ENCODE measurements at places on chromosomes 1 and 21. TPM values are rescaled to one million over a fixed set of nuclear protein-coding genes. Genes with fewer than 3 reads are reported as not detected.

- DNase-seq: no peak
Observed at GRCh38 chr1:48858200-48858920, 81.7 kb upstream of the BEND5 start.

GRCh38 chr1:76084029-76084627 lies 9.6 kb downstream of the ST6GALNAC3 start:
- no peak for DNase-seq

DNA sequence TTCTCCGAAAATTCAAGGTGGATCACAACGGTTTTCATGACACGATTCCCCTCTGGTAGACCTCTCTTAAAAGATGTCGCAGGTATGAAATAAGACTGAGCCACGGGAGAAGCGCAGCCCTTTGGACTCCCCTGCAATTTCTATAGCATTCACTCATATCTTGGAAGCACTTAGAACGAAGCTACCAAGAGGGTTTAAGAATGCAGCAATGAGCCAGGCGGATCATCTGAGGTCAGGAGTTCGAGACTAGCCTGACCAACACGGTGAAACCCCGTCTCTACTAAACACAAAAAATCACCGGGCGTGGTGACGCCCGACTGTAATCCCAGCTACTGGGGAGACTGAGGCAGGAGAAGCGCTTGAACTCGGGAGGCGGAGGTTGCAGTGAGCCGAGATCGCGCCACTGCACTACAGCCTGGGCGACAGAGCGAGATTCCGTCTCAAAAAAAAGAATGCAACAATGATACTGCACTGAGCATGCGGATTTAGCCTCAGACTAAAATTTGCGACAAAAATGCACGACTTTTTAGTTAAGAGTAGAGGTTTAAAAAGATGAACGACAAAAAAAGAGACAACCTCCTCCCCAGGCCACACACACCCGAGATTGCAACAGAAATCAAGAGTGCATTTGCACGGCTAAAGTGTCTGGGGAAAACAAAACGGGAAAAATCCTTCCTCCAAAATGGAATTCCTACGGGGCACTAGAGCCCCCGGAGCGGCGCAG lies 743 bp downstream of the TOMM20 start:
- no peak for DNase-seq

Gene AK5
- not detected for total RNA-seq

Gene PDC
- total RNA-seq: not detected

Gene EPHA8
- total RNA-seq: not detected

Data from activated CD8-positive, alpha-beta memory T cell treated with anti-CD3 and anti-CD28 coated beads, Interleukin-2, amount 10 ng/mL, durations not matched to agents 7 days and 5 days (primary cell).